NCI-H2107 (cell line): ENCODE measurements at places on chromosomes 2 and 18.

GRCh38 chr2:129798301-129798581 lies 181.2 kb upstream of the RAB6C start:
- no peak for DNase-seq

- DNase-seq, result no peak
Observed at GRCh38 chr2:144659731-144660275, 139.9 kb upstream of the ZEB2 start.

DNA sequence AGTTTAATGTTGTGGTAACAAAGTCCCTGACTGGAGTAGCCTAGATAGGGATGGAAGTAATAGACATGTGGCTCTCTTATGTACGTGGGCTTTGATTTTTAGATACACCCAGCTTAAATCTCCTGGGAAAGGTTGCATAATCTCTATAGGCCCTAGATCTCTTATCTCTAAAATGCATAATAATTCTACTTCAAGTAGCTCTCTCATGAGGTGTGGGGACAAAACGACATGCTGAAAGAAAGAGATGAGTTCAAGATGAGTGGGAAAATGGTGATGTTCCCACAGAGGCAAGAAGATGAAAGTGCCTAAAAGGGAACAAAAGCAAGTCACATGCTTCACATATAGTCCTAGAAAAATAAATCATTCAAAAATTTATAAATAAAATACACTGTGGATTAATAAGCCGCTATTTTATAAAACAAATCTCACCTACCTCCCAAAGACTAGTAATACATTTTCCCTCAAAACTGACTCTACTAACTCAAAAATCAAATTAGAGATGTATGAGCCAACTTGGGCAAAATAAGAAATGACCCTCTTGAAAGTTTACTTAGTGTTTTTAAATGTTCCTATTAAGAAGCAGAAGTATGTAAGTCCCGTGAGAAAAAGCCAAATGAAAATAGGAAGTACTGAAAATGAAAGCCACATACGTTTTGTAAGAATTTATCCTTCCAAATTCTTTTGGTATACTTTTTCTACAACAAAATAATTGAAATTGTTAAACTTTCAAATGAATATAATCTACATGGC lies 148.2 kb upstream of the ITGA4 start:
- no peak for DNase-seq

DNA sequence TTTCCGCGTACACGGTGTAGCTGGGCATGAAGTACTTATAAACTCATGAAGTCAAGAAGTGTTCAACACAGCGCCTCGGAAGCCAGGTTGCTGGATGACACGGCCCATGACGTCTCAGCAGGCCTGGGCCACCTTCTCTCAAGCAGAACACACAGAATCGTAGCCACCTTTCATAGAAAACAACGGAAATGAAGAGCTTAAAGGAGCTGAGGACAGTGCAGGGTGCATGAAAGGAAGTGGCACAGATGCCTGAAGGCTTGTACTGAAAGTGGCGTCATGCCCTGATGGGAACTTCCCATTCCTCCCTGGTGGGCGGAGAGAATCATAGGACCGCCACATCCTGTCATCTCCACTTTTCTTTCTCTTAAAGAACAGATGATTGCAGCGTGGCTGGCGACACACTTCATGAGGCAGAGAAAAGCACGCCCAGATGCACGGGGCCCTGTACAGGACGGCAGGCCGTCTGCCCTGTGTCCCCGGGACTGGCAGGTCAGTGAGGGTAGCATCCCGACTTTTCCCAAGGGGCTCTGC lies 31.1 kb downstream of the HDAC4 start:
- DNase-seq, result no peak

GRCh38 chr2:239630618-239631286 lies 229.9 kb upstream of the HDAC4 start:
- DNase-seq, result no peak

DNA sequence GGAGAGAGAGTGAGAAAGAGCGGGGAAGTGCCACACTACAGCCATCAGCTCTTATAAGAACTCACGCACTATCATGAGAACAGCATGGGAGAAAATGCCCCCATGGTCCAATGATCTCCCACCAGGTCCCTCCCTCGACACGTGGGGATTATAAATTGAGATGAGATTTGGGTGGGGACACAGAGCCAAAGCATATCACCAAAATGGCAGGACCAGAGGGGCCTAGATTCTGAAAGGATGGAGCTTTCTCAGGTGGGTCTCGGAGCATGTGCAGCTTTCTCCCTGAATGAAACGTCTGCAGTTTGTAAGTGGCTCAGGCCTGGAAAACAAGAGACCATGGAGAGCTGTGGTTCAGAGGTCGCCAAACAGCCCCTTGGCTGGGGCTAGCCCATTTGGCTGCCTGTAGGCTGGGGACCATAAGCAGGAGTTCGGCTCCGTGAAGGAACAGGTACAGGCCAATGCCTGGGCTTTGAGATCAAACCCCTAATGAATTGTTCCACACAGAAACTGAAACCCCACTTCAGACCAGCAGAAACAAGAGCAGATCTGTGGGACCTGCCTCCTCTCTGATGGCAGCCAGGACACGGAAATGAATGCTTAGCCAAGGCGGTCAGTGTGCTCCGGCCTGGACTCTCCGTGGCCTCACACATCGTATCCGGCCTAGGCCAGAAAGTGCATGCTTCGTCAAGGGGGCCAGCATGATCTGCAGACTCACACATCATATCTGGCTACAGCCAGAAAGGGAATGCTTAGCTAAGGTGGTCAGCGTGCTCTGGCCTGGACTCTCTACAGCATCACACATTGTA lies 111.2 kb upstream of the TMEM18 start:
- no peak for DNase-seq

GRCh38 chr2:163395602-163396001 lies 340.2 kb downstream of the FIGN start:
- DNase-seq, result no peak

- no peak for DNase-seq
Observed at GRCh38 chr2:165544897-165545296, 75.4 kb downstream of the CSRNP3 start.

- DNase-seq, result no peak
Observed at GRCh38 chr2:239190361-239190760, 210.5 kb downstream of the HDAC4 start.

DNA sequence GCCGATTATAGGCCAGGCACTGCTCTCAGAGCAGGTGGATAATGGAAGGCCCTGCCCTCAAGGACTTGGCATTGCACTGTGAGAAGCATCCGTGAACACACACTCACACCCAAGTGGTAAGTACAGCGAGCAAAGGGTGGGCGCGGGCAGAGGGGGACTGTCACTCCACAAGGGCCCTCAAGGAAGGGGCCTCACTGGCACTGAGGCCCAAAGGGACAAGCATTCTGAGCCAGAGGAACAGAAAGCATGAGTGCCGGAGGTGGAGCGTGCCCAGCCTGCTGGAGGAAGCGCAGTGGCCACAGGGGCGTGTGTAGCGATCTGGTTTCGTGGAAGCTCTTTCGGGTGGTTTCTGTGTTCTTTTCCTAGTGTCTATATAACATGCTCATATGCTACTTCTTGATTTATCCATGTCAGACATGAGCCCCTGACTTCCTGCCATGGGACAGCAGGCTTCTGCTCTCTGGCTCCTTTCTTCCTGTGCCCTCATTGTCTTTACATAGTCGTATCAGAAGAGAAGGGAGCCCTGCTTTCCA lies 132.7 kb upstream of the ASB18 start:
- no peak for DNase-seq

GRCh38 chr18:41537666-41538065 lies 417.4 kb upstream of the PIK3C3 start:
- no peak for DNase-seq

- DNase-seq, result no peak
Observed at GRCh38 chr2:133812826-133813617, 244.8 kb upstream of the NCKAP5 start.

DNA sequence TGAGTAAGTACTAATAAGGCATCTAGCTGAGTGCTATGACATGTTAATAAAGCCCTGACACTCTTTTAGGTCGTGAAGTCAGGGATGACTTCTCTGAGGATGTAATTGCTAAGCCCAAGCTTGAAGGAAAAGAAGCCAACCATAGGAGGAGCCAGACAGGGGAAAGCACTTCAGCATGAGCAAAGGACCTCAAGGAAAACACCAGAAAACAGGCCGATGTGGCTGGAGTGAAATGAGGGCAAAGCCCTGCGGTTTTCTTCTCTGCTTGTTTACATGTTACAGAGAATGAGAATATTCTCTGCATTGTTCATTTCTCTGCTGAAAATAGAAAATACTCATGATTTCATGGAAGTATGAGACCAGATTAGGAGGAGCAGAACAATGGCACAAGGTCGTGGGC lies 112.5 kb upstream of the ARHGAP28 start:
- no peak for DNase-seq

GRCh38 chr2:76953733-76954347 lies 568.3 kb downstream of the LRRTM4 start:
- DNase-seq, result peak; percentile 1

- no peak for DNase-seq
Observed at GRCh38 chr18:47321815-47322214, 70.4 kb upstream of the SKOR2 start.

GRCh38 chr2:54602736-54603322 lies 120.6 kb upstream of the EML6 start:
- DNase-seq, result no peak

- no peak for DNase-seq
Observed at GRCh38 chr18:58013241-58014211, 30.5 kb upstream of the NEDD4L start.

DNA sequence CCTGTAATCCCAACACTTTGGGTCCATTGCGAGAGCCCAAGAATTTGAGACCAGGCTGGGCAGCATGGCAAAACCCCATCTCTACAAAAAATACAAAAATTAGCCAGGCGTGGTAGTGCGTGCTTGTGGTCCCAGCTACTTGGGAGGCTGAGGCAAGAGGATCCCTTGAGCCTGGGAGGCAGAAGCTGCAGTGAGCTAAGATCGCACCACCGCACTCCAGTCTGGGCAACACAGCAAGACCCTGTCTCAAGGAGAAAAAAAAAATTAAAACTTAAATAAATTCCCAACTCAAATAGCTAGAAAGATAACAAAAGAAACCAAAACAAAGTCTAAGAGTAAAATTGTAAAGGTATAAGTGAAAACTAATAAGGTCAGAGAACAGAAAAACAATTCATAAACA lies 6.2 kb downstream of the ASXL2 start:
- no peak for DNase-seq

- peak; percentile 24 for DNase-seq
Observed at GRCh38 chr2:49616800-49617199, 462.5 kb upstream of the FSHR start.

DNA sequence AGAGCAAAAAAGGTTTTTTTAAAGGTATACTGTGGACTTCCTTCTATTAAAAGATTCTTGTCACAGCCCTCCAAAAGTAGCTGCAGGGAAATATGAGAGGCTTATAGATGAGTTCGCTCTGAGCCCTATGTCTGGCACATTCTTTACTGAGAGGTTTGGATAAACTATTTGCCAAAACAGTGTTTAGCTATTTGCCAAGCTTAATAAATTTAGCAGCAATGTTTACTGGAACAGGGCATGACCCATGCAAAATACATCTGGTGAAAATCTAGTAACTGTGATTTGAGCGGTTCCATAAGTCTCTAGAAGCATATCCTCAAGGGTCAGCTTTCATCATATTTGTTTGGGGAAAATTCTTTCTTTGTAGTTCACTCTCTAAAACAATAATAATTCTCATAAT lies 1696.7 kb upstream of the PIK3C3 start:
- DNase-seq, result no peak

GRCh38 chr2:241773511-241774418 lies 2.9 kb upstream of the GAL3ST2 start:
- DNase-seq, result no peak

GRCh38 chr2:140085674-140086073 lies 1305.5 kb upstream of the NXPH2 start:
- DNase-seq, result no peak

- no peak for DNase-seq
Observed at GRCh38 chr2:149192427-149192826, 138.0 kb upstream of the LYPD6 start.

GRCh38 chr2:175871331-175872004 lies 130.6 kb downstream of the LNPK start:
- DNase-seq, result no peak

GRCh38 chr18:63187791-63188460 lies 131.6 kb downstream of the BCL2 start:
- DNase-seq, result no peak

DNA sequence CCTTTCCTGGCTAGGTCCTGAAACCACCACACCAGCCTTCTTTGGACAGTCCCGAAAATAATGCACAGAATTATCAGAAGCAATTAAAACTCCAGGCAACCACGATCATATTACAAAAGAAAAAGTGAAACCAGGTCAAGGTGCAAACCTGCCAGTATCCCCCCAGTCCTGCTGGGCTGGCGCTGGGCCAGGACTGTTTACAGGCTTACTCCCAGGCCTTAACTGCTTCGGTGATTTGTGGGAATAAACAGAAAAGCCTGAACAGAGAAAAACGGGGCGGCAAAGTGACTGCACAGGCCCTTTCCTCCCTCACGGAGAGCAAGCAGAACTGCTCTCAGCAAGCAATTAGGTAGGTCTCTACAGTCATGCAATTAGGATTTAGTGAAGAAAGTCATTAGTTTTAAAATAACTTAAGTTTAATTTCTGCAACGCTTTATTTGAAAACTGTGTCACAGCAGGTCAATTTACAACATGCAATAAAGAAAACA lies 1.3 kb downstream of the HDAC4 start:
- DNase-seq, result no peak

DNA sequence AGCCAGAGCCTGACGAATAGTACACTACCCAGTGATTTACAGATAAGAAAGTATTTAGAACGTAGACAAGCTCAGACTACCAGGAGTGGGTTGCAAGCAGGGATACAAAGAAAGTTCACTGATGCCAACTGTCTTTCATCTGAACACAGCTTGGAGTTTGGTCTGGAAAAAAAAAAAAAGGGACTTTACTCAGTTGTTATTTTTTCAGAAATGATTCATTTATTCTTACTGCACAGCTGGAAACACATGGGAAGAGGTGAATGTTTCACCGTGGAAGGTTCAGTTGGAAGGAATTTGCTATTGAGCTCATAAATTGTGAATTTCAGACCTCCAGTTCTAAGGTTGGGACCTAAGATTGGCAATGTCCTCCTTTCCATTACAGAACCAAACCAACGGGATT lies 259.7 kb downstream of the ETAA1 start:
- DNase-seq, result no peak

DNA sequence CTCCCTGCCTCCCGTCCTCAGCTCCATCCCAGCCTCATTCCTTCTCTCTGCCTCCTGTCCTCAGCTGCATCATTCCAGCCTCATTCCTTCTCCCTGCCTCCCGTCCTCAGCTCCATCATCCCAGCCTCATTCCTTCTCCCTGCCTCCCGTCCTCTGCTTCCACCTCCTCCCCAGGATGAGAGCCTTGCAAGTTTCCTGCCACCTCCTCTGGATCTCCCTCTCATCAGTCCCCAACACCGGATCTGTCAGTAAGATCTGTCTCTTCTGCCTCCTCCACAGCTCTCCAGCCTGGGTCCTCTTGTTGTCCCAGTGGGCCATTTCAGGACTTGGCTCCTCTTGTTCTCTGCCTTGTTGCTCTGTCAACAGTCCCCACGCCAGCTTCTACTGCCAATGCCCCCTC lies 130.9 kb downstream of the NDUFA10 start:
- DNase-seq, result no peak

DNA sequence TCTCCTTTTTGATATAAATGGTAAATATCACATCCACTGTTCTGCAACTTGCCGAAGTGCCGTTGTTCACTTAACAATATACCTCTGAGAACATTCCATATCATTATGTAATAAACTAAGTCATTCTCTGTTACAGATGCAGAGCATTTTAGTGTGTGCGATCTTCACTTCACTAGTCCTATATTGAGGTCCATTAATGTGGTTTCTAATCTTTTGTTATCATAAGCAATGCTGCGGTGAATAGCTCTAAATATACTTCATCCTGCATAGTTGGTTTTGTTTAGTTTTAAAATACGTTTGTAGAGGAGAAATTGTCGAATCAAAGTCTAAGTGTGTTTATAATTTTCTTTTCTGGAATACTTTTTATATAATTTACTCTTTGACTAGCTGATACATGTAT lies 280.3 kb upstream of the TRIB2 start:
- no peak for DNase-seq
